Stimulated activated naive B cell treated with anti-CD40 and anti-IgM and Interleukin-4, amounts not matched to agents 10 μg/mL and 1 μg/mL and 100 μg/mL, for 72 hours (primary cell): ENCODE measurements at places on chromosomes 2 and 18.

- no peak for DNase-seq
Observed at GRCh38 chr18:51195451-51196117, 1.9 kb downstream of the MEX3C start.

GRCh38 chr2:238598802-238599530 lies 172.2 kb downstream of the ASB1 start:
- DNase-seq, result no peak

GRCh38 chr2:117771969-117772630 lies 42.4 kb upstream of the DDX18 start:
- no peak for DNase-seq

DNA sequence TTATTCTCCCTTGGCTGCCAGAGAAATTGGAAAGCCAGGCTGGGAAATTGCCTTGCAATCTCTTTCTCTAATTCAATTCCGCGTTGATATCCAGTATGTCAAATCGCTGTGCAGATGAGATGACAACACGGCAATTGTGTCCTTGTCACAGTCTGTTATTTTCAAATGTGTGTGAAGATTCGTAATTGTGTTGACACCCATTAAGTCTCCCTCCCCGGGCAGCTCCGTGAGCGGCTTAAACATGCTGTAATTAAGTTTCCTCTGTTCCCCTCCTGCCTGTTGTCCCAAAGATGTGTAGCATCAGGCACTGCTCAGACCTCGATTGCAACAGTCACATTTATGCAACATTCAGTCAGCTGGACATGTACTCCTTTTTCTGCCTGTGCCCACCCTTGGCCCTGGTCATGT lies 209.5 kb downstream of the LPIN1 start:
- DNase-seq, result no peak

DNA sequence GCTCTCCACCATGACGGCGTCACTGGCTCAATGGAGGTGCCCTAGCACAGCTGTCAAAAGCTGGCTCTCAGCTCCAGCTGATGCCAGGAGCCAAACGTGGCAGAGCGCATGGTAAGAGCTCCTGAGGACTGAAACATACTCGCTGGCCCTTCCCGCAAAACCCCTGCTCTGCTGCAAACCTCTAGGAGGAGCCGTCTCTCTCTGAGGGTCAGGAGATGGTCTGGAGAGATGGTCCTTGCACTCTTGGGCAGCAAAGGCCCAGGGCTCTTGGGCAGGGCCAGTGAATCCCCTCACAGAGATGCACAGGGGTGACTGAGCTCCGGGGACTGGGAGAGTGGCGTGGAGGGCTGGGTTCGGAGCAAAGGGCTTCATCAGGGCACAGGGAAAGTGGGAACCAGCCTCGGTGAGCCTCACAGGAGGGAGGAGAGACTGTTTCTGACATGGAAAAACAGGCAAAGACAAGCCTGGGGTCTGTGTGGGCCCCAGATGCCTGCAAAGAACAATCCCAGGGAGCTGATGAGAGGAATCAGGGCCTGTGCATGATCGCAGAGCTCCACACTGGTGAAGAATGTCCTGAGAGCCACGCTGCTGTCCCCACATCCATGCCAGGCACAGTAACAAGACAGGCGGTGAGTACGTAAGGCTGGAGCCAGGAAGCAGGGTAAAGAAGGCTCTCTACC lies 17.2 kb downstream of the SNORC start:
- no peak for DNase-seq

DNA sequence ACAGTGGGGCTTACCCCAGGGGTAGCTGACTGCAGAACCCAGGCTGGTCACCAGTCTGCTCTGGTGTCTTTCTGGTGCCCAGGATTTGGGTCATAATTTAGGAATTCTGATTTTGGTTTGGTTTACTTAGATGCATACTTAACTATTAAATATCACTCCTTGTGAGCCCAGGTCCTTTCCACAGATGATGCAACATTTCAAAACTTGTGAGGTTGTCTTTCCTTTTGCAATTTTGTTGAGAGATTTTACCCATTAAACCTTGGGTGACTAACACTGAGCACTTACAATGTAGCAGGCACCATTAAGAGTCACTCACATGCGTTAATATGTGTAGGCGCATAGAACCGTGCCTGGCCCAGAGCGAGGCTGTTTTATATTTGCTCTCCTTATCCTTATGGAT lies 61.8 kb upstream of the RPL31 start:
- DNase-seq, result no peak

- no peak for DNase-seq
Observed at GRCh38 chr2:36775806-36776205, 79.3 kb downstream of the VIT start.

DNA sequence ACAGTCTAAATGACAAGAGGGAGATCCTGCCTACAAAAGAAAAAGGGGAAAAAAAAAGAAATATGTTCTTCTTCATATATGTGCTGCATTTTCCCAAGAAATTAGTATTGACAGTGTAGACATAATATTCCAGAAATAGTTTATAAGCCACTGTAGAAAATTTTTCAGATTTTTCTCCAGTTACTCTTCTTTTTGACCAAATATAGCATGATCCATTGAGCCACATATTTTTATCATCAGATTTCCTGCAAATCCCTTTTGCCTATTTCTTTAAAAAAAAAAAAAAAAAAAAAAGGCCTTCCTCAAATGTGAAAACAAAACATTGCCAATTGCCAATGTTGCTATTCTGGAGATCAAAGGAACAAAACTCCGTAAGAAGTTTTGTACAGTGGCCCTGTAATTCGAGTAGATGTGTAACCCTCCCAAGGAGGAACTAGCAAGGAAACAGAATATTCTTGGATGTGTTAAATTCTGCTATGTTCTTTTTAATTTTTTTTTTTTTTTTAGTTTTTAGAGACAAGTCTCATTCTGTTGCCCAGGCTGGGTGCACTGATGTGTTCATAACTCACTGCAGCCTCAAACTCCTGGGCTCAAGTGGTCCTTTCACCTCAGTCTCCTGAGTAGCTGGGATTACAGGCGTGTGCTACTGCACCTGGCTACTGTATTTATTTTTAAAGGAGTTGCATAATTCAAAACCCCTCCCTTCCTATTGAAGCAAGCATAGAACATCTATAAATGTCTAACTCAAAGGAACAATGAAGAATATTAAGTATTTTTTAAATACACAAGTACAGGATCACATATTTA lies 12.5 kb upstream of the CABYR start:
- no peak for DNase-seq

GRCh38 chr2:157749684-157750083 lies 121.0 kb upstream of the ACVR1C start:
- DNase-seq, result no peak

- no peak for DNase-seq
Observed at GRCh38 chr18:34929336-34929780, 111.9 kb upstream of the MAPRE2 start.

DNA sequence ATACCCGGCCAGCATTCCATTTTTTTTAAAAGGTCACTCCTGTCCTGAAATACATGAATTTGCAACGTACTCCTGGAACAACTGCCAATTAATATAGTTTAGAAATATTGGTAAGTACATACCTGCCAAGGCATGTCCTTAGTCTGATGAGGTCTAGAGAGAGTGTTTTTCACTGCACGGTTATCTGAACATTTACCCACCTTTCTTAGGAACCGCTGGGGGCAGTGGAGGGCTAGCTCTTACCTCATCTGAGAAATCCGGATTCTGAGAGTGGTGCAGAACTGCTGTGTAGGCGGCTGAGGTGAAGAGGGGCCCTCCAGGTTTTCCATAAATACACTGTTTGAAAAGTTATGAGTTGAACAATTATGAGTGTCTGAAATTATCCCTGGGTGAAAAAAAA lies 133.1 kb upstream of the CCDC195 start:
- no peak for DNase-seq

DNA sequence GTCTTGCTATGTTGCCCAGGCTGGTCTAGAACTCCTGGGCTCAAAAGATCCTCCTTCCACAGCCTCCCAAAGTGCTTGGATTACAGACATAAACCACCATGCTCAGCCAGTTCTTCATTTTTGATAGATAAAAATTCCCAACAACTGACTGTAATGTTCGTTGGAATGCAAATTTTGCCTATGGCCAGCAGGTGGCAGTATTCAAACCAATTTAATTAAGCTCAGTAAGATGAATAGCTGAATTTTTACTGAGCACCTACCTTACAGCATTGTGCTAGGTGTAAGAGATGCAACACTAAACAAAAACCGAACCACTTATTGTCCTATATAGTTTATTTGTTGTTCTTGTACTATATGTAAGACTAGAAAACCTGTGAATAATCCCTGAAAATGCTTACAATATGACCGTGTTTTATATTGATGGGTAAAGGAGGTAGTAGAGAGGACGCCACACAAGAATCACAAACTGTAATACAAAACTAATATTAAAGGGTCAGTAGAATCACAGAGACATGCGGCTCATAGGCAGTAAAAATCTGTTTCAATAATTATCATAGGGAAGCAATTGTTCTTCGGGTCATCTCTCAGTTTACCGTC lies 8.2 kb upstream of the TMEM182 start:
- no peak for DNase-seq

DNA sequence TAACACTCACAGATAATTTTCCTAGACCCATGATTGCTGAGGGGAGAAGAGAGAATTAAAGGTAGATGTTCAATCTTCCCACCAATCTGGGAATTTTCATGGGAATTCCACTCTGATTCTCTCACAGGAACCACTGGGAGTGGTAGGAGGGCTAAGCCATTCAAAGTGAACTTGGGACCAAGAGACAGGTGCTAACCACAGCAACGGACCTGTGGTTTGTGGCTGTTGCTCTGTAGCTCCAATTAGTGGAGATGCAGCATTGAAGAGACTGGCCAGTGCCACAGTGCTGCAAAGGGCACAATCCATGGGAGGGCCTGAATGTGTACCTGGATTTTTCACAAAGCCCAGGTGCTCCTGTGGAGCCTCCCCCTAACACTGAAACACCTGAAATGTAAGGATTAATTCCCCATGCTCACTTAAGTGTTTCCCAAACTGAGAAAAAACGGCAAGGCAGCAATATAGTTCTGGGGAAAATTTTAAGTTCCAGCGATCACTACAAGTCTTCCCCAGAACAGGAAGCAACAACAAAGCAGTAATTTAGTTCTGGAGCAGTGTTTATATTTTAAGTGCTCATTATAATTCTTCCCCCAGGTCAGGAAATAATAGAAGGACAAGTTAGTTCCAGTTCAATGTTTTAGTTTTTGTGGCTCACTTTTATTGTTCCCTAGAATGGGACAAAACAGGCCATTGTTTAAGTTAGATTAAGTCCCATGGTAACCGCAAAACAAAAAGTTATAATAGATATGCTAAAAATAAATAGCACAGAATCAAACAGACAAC lies 1045.8 kb downstream of the CNTNAP5 start:
- no peak for DNase-seq

DNA sequence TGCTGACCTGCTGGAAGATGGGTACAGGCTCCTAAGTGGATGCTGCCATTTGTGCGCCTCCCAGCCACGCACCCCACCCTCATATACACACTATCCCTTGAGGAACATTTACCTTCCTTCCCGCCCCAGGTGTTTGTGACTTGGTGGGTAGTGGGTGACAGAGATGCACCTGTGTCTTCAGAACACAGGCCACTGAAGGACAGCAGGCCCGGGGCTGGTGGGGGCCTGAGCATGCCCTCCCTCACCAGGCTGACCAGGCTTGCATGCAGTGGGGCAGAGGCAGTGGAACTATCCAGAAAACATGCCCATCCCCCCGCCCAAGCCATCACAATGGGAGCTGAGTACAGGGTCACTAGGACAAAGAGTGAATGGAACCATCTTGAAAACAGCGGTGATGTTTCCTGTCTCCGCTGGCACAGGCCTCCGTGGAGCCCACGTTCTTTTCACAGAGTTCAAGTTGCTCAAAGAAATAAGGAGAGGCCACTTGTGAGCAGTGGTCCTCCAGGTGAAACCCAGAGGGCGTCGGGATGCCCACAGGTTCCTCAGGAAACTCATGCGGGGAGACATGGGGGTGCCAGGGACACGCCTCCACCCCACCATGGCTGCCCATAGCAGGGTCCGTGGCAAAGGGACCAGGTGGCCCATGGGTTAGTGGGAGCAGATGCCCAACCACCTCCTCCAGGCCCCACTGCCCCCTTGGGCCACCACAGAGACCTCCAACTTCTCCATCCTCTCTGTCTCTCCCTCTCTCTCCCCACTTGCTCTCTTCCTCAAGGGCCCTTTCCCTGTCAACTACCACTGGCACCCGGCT lies 90.9 kb downstream of the MALT1 start:
- no peak for DNase-seq

DNA sequence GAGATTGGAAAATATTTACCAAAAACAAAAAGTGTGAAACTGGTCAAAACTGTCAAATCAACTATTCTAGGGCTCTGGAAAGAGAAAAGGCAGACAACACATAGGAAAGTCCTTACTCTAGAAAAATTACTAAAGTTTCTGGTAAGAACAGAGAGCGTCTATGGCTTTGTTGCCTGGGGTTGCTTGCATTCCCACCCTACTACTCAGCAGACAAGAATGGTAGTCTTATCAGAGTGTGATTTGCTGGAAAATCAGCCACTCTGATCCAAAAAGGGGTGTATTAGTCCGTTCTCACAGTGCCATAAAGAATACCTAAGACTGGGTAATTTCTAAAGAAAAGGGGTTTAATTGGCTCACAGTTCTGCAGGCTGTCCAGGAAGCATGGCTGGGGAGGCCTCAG lies 50.3 kb upstream of the CDH20 start:
- no peak for DNase-seq

- DNase-seq, result no peak
Observed at GRCh38 chr2:219989744-219990143, 362.3 kb downstream of the SLC4A3 start.

GRCh38 chr2:176184749-176185148 lies 3.7 kb upstream of the HOXD1 start:
- DNase-seq, result no peak

- DNase-seq, result no peak
Observed at GRCh38 chr2:122136056-122136455, 380.6 kb downstream of the TSN start.

- no peak for DNase-seq
Observed at GRCh38 chr18:55795101-55795669, 207.2 kb upstream of the TCF4 start.

GRCh38 chr2:45806563-45807358 lies 155.3 kb downstream of the PRKCE start:
- no peak for DNase-seq

- DNase-seq, result no peak
Observed at GRCh38 chr2:8086357-8086756, 595.5 kb upstream of the ID2 start.

DNA sequence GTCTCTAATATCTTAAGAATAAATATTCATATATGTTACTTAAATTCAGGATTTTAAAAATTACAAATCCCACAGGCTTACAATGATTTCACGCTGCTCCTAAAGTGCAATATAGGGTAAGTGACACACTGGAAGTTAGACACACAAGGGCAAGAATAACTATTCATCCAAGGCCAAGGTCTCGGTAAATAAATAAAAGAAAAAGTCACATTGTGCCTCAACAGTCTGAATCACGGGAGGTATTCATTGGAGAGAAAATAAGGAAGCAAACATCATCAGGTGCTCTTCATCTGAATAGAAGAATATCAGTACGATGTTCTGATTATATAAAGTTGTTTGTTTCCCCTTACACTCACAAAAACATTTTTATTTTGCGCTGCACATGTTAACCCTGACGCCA lies 820.2 kb downstream of the TRIB2 start:
- no peak for DNase-seq

DNA sequence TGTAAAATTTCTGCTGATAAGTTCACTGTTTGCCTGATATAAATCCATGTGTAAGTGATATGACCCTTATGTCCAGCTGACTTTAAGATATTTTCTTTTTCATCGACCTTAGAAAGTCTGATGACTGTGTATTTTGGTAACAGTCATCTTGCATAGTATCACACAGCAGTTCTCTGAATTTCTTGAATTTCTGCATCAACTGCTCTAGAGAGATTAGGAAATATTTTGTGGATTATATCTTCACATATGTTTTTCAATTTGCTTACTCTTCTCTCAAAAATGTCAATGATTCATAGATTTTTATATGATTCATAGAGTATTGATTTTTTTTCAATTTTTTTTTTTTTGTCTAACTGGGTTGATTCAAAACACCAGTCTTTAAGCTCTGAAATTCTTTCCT lies 945.3 kb downstream of the TRIB2 start:
- no peak for DNase-seq
